ENCODE measurements at places on chromosomes 12 and 14.

DNA sequence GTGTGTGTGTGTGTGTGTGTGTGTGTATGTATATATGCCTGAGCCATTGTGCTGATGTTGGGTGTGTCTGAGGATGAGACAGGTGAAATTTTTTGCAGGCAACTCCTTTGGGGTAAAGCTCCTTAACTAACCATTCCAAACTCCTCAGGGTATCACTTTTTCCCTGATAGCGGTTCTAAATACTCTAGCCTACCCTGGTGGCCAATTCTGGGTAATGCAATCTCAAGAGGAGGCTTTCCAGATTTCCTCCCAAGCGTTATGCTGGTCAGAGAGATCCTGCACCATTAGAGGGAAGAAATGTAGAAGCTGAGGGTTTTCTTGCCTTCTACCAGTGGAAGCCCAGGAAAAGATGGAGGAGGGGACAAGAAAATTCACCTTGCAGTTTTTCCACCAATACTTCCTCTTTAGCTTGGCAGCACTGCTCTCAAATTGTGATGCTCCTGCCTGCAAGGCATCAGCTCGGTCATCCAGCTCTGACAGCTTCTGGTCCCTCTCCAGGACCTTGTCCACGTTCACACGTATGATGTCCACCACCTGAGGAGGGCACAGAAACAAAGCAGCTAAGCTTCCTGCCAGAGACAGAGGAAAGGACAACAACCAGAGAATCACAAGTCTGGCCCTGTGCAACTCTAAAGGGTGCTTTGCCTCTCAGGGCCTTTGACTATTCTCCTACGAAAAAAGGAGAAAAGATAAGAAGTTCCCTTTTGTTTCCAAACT is 4.9 kb downstream of the VAMP1 start:
- DNase-seq: no peak

GRCh38 chr12:64387197-64387816 is 3.3 kb downstream of the C12orf56 start:
- DNase-seq: no peak

GRCh38 chr12:116539905-116540482 is 19.2 kb upstream of the MAP1LC3B2 start:
- no peak for DNase-seq

GRCh38 chr14:55267820-55268219 is 3.4 kb upstream of the FBXO34 start:
- DNase-seq: no peak

- DNase-seq: no peak
Observed at GRCh38 chr14:21017528-21018245, 7.2 kb downstream of the NDRG2 start.

DNA sequence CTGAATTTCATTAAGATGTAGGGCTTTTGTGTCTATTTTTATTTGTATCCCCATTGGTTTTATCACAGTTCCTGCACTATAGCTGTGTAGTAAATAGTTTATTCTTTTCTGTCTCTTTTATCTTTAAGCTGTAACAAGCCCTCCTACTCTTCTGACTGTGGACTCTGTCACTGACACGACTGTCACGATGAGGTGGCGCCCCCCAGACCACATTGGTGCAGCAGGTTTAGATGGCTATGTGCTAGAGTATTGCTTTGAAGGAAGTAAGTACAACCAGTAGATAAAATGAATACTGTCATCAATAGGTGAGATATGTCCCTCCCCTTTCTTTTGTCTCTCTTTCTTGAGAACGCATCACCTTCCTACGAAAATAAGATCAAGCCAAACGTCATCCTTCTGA is 34.1 kb upstream of the CHPT1 start:
- DNase-seq: no peak

- no peak for DNase-seq
Observed at GRCh38 chr14:100841066-100841760, 15.3 kb downstream of the MEG3 start.

- no peak for DNase-seq
Observed at GRCh38 chr14:37599507-37600368, 4.3 kb downstream of the TTC6 start.

GRCh38 chr14:31207287-31207754 is 272 bp downstream of the HECTD1 start:
- no peak for DNase-seq
